ENCODE measurements at places on chromosomes 4 and X.
A peak's percentile ranks its signal among the peaks of the same experiment; 100 is the strongest.

DNA sequence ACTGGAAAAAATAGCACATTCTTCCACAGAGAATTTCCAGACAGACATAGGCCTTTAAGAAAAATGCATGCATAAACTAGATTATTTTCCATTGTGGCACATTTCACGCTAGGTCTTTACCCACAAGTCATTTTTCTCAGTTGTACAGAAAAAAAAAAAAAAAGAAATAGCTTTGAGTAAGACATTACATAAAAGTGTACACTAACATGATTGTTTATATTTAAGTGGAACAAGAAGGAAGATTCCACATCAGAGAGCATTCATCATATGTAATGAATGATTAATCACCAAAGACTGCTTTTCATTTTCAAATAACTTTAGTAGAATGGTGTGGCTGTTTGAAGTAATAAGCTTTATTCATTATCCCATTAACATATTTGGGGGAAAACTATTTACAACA lies 1270.2 kb upstream of the AGA start:
- ATAC-seq: no peak

DNA sequence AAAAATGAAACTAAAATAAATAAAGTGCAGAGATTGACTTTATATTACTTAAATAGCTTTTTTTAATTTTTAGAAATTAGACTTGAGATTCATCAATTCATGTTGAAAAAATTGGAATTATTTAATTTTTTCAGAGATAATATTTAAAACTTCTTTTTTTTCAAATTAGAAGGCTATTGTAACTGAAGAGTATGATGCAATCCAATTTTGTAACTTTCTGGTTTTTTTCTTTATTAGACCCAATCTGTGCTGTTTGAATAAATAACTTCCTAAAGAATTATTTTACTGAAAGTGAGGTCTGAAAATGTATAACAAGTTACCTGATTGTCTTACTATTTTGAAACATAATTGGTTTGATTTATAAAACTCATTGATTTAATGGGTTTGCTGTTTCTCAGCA lies 200.9 kb downstream of the MAD2L1 start:
- ATAC-seq: no peak

- no peak for ATAC-seq
Observed at GRCh38 chrX:816411-816810, 185.8 kb downstream of the SHOX start.

- no peak for ATAC-seq
Observed at GRCh38 chr4:142700531-142700930, 145.6 kb downstream of the INPP4B start.

DNA sequence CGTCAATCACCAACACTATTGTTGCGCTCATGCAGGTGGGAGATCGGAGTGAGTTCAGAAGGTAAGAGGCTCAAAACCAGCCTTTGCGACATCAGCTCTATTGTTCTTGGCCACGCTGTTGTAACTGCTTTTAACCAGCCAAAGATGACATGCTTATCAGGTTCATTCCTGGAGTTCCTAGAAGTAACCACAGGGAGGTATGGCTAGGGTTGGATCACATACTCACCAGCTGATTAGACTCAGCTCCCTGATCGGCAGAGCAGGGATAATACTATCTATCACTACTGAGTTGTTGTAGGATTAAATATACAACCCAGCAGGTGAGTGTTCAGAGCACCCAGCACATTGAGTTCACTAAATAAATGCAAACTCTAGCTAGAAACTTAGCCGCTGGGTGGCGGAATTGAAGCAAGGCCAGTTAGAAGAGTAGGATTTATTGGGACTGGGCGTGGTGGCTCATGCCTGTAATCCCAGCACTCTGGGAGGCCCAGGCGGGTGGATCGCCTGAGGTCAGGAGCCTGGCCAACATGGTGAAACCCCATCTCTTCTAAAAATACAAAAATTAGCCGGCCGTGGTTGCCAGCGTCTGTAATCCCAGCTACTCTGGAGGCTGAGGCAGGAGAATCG lies 12.4 kb downstream of the SLC34A2 start:
- no peak for ATAC-seq

DNA sequence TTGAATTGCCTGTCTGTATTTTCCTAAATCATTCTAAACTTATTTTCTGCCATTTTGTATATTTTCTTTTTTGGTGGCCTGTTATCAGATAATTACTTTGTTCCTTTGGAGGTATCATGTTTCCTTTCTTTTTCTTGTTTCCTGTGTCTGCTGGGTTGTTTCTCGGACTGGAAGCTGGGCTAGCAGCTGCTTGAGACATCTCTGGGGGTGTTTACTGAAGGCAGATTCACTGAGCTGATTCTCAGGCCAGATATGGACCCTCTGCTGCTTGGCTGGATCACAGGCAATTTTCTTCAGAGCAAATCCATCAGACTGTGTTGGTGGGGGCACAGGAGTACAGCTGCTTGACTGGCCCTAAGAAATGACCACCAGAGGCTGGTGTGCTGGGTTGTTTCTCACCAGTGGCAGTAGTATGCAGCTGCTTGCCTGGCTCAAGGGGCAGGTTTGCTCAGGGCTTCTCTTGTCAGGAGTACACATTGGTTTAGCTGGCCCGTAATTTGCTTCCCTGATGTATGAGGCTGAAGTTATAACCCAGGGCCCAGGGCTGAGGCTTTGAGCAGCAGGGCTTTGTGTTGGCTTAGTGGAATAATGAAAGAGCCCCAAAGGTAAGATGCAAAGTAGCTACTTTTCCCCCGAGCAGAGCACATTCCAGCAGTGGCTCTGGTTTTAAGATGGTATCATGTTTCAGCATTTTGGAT lies 680.6 kb downstream of the TECRL start:
- no peak for ATAC-seq

DNA sequence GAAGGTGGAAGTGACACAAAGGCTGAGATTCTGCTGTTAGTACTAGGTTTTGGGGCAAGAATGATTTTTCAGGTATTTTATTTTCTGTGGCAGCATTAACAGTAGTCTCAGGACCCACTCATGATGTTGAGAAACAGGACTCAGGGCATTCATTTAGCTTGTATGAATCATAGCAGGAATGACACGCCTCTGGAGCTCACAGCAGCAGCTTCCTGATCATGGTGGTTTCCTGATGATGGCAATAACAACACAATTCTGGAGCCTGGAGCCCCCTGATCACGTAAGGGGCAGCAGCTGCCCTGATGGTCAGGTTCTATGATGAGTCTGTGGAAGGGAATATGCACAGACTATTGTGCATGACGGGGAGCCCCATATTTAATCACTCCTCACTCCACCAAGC lies 47.0 kb downstream of the TASL start:
- no peak for ATAC-seq

DNA sequence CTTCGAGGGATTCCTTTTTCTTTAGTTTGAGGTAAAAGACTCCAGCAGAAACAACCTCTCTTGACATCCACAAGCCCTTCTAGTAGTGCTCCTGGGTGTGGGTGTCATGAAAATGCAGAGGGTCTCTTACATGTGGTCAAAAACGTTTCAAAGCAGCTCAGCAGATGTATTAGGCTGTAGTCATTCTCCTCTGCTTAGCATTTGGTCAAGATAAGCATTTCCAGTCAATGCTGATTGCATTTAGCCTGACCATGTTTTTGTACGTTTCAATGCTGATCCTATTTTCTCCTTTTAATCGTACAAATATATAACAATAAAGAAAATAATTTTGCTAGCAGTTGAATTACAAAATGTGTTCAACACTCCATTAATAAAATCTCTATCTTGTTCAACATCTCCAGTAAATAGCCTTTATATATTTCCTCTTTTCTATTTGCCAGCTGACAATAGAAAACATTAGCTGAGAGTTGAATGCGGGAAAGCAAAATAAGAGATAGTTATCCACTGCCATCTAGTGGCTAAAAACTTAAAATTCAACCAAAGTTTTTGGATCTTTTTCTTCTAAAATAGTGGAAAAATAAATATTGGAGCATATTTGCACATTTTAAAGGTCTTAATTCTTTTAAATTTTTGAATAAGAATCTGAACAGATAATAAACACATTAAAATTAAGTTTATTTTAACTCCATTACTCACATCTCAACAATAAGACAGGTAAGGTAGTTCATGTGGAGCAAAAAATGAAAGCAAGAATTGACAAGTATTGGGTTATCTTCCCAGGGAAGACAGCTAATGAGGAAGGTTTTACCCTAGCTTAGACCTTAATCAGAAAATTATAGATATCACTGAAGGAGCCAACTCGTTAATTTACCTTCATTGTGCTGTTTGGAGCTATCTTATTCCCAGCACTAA lies 15.2 kb upstream of the PACRGL start:
- ATAC-seq: no peak

DNA sequence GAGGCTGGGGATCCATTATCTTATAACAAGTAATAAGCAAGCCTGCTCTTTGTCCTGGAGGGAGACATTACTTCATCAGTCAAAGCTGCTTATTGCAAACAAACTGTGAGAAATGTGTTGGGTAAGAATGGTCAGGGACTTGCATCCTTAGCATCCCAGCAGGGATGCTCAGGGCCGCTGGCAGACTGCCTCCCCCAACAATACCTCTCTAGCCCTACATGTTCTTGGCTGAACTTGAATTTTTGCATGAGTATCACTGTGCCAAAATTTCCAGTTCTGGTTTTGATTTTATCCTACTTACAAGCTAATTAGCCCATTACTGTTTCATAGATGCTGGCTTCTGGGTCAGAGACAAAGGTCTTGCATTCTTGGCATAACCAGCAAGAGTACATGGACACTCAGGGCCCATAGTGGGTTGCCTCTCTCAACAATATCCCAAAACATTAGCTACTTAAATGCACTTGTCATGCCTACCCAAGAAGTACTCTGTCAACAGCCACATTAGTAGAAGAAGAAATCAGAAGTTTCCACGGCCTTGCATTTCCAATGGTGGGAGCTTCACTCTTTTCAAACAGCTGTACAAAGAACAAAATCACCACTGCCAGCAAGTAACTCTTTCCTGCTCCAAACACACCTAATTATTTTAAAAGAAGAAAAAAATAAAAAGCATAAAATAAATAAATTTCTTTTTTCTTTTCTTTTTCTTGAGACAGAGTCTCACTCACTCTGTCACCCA lies 41.9 kb upstream of the NEUROG2 start:
- no peak for ATAC-seq

GRCh38 chr4:77344784-77345183 lies 187.8 kb downstream of the CCNG2 start:
- ATAC-seq: no peak

DNA sequence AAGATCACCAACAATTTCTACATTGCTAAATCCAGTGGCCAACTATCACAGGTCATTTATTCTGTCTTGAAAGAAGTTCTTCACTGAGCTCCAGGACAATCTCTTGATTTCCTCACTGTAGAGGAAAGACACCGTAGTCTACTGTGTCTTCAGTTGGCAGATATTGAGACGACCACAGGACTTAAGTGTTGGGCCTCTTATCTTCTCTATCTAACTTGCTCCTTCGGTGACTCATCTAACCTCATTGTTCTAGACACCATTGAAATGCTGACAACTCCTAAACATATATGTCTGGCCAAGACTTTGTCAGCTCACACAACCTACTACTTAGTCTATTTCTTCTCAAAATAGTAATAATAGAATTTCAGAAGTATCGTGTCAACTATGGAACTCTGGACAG lies 425.8 kb downstream of the ARAP2 start:
- ATAC-seq: no peak

DNA sequence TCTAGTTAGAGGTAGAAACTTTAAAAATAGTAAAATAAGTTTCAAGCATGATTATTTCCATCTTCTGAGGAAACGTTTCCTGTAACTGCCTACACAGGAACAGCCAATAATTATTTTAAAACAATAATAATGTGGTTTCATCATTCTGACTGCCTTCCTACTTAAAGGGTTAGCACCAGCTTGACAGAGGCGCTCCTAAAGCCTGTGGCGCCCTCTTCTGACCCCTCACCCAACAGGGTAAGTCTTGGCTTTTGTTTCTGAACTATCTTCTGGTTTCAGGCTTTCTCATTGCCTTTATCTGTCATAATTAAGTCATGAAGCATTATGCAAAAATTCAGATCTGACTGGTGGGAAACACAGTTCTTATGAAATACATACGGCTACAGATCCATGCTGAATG lies 96.7 kb downstream of the ITM2A start:
- peak; percentile 92 for ATAC-seq

- ATAC-seq: peak; percentile 81
Observed at GRCh38 chr4:6695660-6696610, 2.3 kb downstream of the S100P start.

DNA sequence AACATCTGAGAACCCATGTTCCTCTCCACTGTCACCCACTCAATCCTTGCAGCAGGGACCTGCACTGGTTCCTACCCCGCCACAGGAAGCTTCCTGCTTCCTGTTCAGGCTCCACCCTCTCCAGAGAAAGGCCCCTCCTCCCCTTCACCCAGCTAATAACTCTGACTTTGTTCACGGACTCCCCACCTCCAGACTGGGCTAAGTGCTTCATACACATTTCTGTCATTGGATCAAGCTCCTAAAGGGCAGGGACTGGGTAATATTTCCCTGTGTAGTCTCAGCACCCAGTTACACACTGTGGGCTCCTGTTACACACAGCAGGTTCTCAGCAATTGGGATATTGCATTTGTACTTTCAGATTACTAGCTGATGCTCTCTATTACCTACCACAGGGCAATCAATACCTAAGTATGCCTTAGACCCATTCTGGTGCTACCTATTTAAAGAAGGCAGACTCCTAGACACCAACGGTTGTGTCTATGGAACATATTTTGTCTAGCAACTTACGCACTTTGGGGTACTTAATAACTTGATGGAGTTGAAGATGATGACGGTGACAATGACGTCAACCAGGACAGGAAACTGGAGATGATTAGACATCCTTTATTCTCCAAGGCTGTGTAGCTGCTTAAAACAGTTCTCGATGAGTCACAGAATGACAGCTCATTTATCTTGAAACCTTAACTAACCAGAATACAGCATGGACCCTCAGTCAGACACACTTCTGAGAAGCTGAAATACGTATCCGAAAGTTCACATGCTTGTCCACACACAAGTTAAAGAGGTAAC lies 58.1 kb downstream of the MAML3 start:
- ATAC-seq: peak; percentile 18

- ATAC-seq: no peak
Observed at GRCh38 chr4:72858328-72858727, 211.2 kb downstream of the COX18 start.

DNA sequence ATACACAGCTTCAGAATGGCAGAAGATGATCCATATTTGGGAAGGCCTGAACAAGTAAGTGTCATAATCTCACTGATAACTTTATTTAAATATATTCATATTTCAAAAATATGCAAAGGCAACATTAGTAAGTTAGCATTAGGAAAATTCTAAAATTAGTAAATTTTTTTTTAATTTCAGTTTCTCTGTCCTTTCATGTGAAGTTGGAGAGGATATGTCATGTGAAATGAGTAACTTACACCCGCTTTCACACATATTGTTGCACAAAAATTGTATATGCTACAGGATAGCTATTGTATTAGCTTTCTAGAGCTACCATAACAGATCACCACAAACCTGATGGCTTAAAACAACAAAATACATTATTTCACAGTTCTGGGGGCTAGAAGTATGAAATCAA lies 24.3 kb downstream of the NFKB1 start:
- no peak for ATAC-seq

DNA sequence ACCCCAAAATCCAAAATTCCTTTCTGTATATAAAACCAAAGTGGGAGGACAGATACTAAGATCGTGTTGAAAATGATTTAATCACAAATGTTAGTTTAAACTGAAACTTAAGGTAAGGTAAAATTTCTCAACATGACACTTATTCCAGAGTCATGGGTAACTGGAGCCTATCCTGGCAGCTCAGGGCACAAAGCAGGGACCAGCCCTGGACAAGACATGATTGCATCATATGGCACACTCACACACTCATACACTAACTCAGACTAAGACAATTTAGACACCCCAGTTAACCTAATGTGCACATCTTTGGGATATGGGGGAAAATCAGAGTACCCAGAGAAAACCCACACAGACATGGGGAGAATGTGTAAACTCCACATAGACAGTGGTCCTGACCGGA lies 244.1 kb upstream of the TEX13A start:
- no peak for ATAC-seq
